ENCODE measurements at places on chromosomes 6 and 20.
A peak's percentile ranks its signal among the peaks of the same experiment; 100 is the strongest.

- no peak for DNase-seq
These were observed 7.0 kb downstream of the ADTRP start for GRCh38 chr6:11771473-11772048.

- DNase-seq = no peak
These were observed 19.1 kb downstream of the ME1 start for GRCh38 chr6:83411731-83412130.

- no peak for DNase-seq
These were observed 1.3 kb upstream of the DDR1 start for GRCh38 chr6:30882759-30883684.

DNA sequence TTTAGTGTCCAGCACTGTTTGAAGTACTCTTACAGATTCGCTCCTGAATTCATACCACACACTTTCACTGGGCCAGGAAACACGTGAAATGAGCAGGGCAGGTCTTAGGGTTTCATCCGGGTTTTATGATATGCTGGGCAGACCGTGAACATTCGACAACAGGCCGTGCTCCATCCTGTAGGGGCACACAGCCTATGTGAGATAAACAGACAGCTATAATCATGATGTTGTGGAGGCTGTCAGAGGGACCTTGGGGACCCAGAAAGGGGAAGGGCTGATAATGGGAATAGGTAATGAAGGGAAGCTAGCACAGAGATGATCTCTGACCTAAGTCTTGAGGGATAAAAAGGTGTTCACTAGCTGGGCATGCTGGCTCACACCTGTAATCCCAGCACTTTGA is 110.4 kb downstream of the RIN2 start:
- DNase-seq = no peak

DNA sequence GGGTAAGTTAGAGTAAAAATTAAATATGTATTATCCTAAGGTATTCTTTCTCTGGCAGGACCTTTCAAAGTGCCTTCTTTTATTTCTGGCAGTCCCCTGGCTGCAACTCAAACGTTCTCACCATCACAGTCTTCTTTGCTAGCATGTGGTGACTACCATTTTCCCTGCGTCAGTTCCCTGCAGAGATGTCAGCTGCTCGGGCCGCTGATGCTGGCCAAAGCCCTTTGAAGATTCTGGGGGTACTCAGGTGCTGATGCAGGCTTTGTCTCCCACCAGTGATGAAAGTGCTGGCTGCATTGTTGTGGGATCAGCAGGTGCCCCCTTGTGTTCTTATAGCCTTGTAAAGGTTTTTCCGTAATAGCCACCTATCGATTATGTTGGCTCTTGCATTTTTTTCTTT is 140.1 kb downstream of the BTBD3 start:
- DNase-seq = no peak

- DNase-seq = no peak
These were observed 1.4 kb upstream of the LIN28B start for GRCh38 chr6:104955491-104955890.

DNA sequence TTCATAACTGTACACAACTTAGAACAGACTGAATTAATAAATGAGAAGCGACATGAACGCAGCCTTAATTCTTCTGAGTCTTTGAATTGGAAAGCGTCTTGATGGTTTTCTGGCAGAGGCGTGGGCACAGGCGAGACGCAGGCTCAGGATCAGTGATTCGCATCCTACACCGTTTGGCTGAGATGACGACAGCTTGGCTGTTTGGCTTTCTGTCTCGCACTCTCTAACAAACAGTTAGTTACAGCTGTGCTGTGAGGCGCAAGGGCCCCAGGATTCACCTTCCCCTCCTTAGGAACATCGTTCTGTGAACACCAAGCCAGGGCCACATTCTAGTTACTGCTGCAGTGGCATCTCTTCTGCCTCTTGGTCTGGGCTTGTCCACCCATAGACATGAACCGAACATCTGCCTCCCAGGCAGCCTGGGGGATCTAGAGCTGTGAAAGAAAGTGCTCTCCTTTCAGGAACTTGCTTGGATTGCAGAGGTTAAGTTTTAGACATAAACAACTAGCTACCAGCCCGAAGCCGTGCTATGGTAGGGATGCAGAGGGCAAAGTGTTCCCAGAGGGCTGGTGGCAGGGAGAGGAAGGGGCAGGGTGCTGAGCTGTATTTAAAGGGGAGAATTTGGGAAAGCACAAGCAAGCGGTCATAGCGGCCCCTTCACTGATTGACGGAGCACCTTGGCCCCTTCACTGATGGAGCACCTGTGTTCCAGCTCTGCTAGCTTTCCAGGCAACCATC is 49.6 kb downstream of the TCP11 start:
- DNase-seq = no peak

DNA sequence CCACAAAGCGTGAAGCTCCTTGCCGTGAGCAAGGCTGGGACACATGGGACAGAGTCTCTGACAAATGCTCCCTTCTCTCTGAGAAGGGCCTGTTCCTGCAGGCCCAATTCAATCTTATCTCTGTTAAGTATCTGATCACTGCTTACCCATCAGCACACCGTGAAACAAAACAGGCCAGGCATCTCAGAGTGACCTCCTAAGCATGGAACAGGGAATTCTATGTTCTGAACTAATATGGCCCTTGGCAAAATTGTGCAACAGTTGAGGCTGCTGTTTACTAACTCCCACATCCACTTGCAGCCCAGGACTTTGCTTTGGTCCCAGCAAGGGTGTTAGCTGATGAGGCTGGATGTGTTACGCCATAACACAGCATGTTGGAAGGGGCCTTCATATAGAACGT is 79.2 kb downstream of the GCLC start:
- DNase-seq = no peak

DNA sequence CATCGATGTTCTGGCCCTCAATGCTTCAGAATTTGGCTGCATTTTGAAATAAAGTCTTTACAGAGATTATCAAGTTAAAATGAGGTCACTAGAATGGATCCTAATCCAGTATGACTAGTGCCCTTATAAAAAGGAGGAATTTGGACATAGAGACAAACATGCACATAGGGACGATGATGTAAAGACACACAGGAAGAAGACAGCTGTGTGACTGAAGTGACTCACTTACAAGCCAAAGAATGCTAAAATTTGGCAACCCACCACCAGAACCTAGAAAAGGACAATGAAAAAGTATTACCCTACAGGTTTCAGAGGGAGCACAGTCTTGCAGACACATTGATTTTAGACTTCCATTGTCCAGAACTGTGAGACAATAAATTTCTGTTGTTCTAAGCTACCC is 322.8 kb upstream of the GJE1 start:
- no peak for DNase-seq

DNA sequence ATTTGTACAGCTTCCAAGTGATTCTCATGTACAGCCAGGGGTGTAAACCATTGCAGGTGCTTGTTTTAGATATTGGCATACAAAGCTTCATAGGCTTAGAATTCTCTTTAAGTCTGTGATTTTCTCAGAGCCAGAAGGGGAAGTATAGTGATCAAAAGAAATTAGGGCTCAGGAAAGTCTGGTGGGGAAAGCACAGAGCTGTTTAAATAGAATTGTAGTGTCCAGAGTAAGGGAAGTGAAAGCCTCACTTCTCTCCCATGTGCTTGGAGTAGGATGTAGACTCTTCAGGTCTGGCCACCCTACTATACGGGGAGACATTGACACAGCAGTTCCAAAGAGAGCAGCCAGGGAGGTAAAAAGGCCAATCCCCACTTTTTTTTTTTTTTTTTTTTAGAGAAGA is 10.4 kb downstream of the GCNT2 start:
- no peak for DNase-seq

GRCh38 chr6:119677384-119677783 is 327.8 kb upstream of the MAN1A1 start:
- no peak for DNase-seq

DNA sequence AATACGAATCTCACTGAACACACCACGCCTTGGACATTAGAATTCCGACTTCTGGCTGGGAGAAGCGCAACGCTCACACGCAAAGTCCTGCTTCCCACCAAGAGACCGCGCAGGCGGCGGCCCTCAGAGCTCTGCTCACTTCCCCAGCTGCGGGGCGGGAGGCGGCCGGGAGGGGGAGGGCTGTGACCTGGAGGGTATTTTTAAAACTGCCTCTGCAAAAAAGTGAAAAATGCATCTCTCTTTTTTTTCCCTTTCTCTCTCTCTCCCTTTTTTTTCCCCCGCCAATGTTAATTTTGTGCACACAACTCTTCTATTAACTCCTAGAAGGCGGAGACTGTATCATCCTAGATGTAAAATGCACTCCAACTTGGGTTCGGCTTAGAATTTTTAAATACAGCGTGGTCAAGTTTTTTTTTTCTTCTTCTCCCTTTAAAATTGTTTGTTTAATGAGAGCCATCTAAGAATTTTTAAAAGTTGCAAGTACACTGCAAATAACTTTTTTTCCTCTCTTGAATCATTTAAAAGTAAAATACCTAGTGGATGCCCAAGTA is 66.4 kb downstream of the STX11 start:
- no peak for DNase-seq

DNA sequence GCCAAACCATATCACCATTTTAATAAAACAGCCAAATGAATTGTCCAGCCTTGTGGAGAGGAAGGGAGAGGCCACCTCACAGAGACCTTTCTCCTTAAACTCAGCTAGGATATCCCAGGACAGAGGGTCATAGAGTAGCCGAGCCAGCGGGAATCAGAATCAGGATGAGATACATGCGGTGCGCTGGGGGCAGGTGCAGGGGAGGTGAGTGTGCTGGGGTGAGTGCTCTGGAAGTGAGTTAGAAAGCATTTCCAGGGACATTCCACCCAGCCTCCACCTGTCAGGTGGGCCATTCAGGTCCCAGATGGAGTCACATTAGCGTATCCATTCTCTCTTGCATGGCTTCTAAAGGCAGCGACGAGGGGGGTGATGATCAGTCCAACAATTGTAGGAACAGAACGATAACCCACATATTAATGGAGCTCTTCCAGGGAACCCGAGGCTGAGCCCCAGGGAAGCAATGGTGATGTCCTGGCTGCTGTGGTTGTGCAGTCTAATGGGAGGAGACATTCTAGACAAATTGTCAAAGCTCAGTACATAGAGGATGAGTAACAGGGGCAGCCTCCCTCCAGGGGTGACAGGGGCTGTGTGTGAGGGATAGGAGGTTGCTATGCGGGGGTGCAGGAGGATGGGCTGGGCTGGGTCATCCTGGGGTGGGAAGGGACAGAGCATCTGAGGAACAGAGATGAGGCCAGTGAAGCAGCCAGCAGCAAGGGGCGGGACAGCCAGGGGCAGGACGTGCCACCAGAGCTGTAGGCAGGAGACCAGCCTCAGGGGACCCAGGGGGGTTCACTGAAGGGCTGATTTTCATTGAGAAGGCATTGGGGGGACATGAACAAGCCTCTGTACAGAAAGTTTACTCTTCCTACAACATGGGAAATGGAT is 88.7 kb upstream of the FRMD1 start:
- no peak for DNase-seq

- peak; percentile 37 for DNase-seq
These were observed 23.6 kb downstream of the LRP11 start for GRCh38 chr6:149840345-149841075.

GRCh38 chr6:43516697-43517504 is at the start of the genes POLR1C and YIPF3:
TSS of gene POLR1C (plus strand) at chr6:43517089. CDS start at chr6:43517110, 21 bp downstream.
TSS of gene YIPF3 (minus strand) at chr6:43516926. CDS start at chr6:43516807, 119 bp downstream.
- DNase-seq = peak; percentile 95

- no peak for DNase-seq
These were observed 49.2 kb downstream of the ANKS1A start for GRCh38 chr6:34938268-34938667.

- DNase-seq = no peak
These were observed 55.3 kb upstream of the GPR6 start for GRCh38 chr6:109922851-109923250.

- no peak for DNase-seq
These were observed 64.7 kb downstream of the SASH1 start for GRCh38 chr6:148407372-148407771.

GRCh38 chr6:146594495-146594894 is 4.3 kb upstream of the ADGB start:
- DNase-seq = no peak
